ENCODE measurements at places on chromosomes 3 and 15.

DNA sequence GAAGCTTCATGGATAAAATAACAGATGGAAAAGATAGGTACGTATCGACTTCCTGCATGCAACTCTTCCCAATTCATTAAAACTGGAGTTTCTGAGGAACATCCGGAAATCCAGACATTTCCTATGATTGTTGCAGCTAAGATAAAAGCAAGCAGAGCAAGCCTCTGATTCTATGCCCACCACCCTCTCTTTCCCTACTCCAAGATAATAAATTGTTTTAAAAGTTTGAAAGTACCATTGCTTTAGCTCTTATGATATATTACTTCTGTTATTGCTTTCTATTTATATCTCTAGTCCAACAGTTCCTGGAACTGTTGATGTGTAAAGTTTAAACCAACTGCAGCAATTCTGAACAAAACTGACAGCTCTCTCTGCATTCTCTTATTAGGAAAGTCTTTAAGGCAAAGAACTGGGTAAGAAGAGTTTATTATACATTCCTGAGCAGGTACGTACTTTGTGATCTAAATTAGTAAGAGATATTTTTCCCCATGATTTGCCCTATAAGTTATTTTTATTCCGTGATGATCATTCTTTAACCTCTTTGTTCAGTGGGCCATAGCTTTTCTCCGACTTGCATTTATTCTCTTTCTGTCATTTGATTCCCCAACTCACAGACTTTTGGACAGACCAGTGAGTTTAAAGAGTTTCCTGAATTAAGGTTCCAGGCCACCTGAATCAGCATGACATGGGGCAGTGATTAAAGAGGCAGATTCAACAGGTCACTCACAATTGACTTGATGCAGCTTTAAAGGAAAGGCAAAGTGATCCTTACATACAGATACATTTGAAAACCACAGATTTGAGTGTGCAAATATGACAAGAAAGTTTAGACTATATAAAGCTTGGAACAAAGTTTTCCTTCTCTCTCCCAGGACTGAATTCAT lies 94.2 kb upstream of the THRB start:
- DNase-seq, result no peak

DNA sequence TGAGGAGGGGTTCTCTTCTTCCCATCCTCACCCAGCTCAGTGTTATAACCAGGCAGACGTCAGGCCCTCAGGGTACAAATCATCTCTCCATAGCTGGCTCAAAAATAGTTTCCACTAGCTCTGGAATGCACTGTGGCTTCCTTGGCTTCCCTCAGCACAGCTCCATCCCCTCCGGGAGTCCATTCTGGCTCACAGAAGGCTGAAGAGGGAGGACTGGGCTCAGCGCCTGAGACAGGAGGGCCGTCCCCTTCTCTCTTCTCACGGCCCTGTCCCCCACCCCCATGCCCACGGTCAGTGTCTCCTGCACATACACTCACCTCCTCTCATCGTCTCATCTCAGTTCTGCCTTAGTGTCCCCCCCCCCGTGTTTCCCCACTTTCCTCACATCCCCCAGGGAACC lies 50.1 kb downstream of the UMPS start:
- no peak for DNase-seq

GRCh38 chr15:79002581-79002980 lies 57.7 kb upstream of the CTSH start:
- DNase-seq, result no peak

- DNase-seq, result no peak
Observed at GRCh38 chr15:81161160-81161673, 27.1 kb downstream of the CFAP161 start.

GRCh38 chr3:9111866-9112265 lies 137.6 kb downstream of the SRGAP3 start:
- DNase-seq, result no peak

GRCh38 chr15:77066971-77067690 lies 3.8 kb downstream of the TSPAN3 start:
- DNase-seq, result no peak

GRCh38 chr15:31526916-31527690 lies 200.5 kb downstream of the KLF13 start:
- DNase-seq, result no peak

DNA sequence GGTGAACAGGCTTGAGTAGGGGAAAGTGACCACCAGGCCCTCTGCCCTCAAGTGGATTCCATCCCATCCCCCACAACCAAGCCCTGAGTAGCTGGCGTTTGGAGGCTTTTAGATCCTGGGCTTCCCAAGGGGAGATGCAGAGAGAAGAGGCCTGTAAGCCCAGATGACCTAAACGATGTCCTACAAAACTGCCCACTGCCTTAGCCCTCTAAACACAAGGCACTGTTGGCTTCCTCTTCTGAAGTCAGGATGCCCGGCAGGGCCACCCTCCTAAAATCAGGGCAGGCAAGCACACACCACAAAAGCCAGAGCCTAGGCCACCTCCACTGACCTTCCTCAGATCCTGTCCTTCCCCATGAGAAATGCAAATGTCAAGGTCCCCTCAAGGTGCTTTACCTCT lies 68.6 kb downstream of the ADCY5 start:
- no peak for DNase-seq

All from activated T-cell treated with anti-CD3 and anti-CD28 coated beads for 4 hours (primary cell).